ENCODE measurements at places on chromosomes 2 and 18.
A peak's percentile ranks its signal among the peaks of the same experiment; 100 is the strongest.

GRCh38 chr2:232139786-232140562, 178.5 kb downstream of the DIS3L2 start:
- DNase-seq = peak; percentile 25

DNA sequence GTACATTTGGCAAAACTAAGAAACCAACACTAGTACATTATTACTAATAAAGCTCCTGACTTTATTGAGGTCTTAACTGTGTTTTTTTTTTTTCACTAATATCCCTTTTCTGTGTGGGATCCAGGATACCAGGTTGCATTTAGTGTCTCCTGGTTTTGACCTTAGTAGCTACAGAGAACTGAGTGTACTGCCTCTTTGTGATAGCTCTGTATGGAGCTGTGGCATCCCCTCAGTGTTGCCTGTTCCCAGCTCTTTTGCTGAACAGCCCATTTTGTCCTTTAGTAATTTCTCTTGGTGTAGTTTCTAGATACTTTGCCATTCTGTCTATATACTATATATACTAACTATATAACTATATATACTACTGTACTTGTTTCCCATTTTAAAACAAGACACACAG, 31.6 kb downstream of the KCMF1 start:
- no peak for DNase-seq

GRCh38 chr2:67652679-67653078, 255.5 kb downstream of the ETAA1 start:
- DNase-seq = no peak

- peak; percentile 44 for DNase-seq
These were observed at the start of gene ADRA2B for GRCh38 chr2:96116424-96116878. ADRA2B (minus strand) TSS chr2:96116571; CDS start chr2:96116149, 422 bp downstream.

- peak; percentile 5 for DNase-seq
These were observed 87.0 kb downstream of the SPHKAP start for GRCh38 chr2:228094377-228094921.

GRCh38 chr2:10412380-10412779, 35.7 kb downstream of the ODC1 start:
- DNase-seq = peak; percentile 71

DNA sequence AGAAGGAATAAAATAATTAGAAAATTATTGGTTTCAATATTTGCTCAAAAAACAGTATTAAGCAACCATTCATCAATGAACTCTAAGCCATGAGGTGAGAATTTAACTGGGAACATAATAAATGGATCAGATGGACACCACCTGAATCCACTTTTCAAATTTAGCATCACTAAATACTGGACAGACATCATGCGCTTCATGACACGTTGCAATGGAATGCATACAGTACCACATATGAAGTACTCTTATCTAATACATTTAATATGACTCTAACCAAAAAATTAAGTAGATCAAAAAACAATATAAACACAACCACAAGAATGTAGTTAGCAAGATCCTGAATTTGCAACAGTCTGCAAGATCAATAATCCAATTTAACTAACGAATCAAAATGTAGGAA, 76.6 kb downstream of the COBLL1 start:
- DNase-seq = no peak

- DNase-seq = no peak
These were observed 2796.7 kb upstream of the TEKT4 start for GRCh38 chr2:92074549-92074898.

- no peak for DNase-seq
These were observed 323.1 kb downstream of the KCNJ3 start for GRCh38 chr2:155021618-155022017.

DNA sequence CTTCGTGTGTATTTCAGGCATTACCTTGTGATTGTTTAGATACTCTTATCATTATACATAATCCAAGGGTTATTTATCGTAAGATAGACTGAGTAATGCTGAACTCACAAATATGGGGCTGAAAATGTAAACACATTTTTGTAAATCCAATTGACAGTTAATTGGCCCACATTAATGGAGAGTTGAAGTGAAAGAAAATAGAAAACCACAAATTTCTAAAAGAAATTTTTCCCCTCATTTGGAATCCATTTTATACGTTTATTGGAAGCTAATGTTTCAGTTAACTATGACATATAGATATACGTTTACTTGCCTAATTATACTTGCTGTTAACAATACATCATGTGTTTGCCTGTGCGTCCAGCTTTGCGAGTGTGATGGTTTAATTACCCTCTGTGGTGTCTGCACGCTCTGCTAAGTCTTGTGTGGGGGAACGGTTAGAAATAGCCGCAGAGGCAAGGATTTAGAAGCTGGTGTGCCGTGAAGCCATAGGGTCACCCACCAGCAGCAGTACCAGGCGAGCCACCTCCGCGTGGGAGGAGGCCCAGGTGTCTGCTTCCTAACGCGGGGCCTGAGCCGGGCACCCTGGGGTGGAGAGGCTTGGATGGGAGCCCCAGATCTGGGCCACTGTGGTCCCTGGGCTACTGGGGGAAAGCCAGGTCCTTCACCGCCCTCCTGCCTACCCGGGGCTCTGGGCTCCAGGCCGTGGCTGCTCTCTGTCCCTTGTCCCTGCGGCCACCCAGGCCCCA, 38.0 kb downstream of the TSHZ1 start:
- no peak for DNase-seq

DNA sequence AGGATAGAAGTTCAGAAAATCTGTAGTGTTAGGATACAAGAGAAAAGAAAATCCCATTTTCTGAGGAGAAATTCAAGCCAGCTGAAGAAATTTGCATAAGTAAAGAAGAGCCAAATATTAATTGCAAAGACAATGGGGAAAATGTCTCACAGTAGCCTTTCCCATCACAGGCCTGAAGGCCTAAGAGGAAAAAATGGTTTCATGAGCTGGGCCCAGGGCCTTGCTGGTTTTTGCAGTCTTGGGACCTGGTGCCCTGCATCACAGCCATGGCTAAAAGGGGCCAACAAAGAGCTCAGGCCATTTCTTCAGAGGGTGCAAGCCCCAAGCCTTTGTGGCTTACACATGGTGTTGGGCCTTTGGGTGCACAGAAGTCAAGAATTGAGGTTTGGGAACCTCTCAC, 413.6 kb upstream of the CYRIA start:
- DNase-seq = no peak

GRCh38 chr2:56108806-56109205, 75.0 kb upstream of the CCDC85A start:
- no peak for DNase-seq

DNA sequence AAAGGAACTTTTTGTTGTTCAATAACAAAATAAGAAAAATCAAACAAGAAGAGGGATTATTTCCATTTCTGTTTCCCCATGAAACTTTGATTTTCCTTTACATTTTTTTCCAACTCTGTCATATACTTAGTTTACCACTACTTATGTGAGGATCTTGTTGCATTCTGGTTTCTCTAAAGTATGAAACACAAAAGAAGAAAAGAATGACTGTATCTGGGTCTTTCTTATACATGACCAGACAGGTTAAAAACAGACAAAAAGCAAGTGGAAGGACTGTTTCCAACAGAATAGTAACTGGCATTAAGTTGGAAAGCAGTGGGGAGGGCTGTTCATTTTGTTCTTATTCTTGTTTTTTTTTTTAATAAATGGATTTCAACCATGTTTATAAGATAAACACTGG, 1207.8 kb upstream of the FAM98A start:
- DNase-seq = peak; percentile 71

- no peak for DNase-seq
These were observed 156.7 kb downstream of the TPO start for GRCh38 chr2:1569879-1570450.

DNA sequence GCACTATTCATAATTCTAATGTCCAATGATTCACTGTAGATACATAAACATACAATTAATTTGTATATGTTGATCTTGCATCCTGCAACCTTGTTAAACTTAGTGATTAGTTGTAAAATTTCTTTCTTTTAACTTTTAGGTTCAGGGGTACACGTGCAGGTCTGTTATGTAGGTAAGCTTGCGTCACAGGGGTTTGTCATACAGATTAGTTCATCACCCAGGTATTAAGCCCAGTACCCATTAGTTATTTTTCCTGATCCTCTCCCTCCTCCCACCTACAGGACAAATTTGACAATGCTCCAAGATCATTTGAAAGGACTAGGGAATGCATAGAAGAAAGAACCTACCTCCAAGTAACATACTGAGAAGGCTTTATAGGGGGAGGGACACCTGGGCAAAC, 290.1 kb downstream of the SRBD1 start:
- peak; percentile 67 for DNase-seq

GRCh38 chr18:45890606-45891005, 65.1 kb downstream of the SIGLEC15 start:
- DNase-seq = no peak

GRCh38 chr2:237540823-237541222, 25.6 kb upstream of the PRLH start:
- DNase-seq = peak; percentile 46

GRCh38 chr2:41865263-41865662, 182.6 kb upstream of the PKDCC start:
- DNase-seq = no peak

- DNase-seq = no peak
These were observed 11.7 kb upstream of the CXCR4 start for GRCh38 chr2:136129601-136130000.

GRCh38 chr2:204051476-204051875, 114.9 kb downstream of the ICOS start:
- DNase-seq = no peak

DNA sequence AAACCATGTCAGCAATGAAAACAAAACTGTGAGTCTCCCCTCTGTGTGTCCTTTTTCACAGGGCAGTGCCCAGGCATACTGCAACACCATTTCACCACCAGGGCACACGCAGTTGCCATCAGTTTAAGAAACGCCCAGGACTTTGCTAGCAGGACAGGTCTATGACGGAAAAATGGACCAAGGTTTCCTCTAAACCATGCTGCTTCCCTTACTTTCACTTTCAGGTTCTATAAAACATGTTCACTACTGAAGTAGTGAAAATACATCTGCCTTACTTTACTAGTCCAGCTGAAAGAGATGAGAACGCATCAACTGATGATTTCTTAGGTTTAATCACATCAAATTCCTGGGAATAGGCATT, 110.5 kb downstream of the TCF4 start:
- peak; percentile 37 for DNase-seq

Data from bronchial epithelial cell (primary cell).